Stimulated activated CD8-positive, alpha-beta memory T cell treated with anti-CD3 and anti-CD28 coated beads, Interleukin-15, amount 100 ng/mL, for 1 hour (primary cell): ENCODE measurements at places on chromosomes 12 and 14.

DNA sequence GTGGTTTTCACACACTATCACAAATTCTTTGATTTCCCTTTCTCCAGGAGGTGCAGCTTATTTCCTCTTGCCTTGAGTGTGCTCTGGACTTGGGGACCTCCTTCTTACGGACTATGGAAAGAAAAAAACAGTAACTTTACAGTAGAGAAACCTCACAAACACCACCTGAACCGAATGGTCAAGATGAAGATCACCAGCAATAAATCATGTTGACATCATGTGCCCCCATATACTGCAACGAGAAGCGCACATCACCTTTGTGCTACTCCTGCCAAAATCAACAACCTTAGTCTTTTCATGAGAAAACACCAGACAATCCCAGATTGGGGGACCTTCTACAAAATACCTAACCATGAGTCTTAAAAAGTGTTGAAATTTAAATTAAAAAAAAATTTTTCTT lies 13.3 kb upstream of the NYNRIN start:
- DNase-seq, result no peak

- no peak for DNase-seq
These were observed 14.0 kb upstream of the DPF3 start for GRCh38 chr14:72907886-72908285.

DNA sequence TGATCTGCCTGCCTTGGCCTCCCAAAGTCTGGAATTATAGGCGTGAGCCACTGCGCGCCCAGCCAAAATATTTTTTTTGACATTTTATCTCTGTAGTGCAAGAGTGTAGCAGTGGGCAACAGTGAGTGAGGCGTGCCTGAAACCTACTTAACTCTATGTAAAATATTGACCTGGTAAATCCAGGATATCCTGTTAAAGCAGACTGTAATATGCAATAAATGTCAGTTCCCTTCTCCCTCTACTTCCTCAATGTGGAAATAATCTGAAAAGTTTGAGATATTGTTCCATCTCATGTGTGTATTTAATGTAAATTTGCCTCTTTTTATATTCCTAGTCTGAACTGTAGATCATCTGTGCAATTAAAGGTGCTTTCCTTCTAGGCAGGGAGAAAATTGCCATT lies 9.5 kb upstream of the CDK17 start:
- no peak for DNase-seq

DNA sequence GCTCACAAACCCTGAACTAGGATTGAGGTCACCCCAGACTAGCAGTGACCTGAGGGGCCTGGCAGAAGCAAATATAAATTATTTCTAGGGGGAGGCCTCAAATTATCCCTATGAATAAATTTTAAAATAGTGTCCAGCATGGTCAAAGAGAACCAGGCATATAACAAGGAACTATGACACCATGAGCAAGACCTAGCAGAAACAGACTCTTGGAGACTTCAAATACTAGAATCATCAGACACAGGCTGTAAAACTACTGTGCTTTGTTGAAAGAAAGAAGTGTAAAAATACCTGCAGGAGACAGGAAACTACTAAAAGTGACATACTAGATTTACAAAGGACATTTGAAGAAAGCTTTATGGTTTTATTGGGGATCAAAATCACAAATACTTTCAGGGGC lies 3.2 kb upstream of the BCL7A start:
- DNase-seq, result no peak

DNA sequence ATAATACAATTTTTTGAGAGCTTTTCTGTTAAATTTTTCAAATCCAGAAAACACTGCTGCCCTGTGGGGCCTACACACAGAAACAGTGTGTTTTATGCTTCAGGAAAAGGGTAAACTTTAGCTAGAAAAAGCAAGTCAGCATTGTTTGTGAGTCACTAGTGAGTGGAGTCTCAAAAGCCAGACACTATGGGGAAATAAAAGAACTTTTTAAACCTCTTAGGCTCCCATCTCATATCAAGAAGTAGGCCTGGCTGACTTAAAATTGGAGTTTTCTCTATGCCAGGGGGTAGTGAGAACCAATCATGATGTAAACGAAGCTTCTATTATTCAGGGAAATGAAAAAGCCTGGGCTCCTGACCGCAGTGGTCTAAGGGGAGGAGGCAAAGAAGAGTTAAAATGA lies 12.6 kb downstream of the GPR65 start:
- DNase-seq, result no peak

GRCh38 chr12:98745578-98746391 lies 100.7 kb downstream of the APAF1 start:
- no peak for DNase-seq

- no peak for DNase-seq
These were observed 33.7 kb upstream of the PYGL start for GRCh38 chr14:50977863-50978528.

DNA sequence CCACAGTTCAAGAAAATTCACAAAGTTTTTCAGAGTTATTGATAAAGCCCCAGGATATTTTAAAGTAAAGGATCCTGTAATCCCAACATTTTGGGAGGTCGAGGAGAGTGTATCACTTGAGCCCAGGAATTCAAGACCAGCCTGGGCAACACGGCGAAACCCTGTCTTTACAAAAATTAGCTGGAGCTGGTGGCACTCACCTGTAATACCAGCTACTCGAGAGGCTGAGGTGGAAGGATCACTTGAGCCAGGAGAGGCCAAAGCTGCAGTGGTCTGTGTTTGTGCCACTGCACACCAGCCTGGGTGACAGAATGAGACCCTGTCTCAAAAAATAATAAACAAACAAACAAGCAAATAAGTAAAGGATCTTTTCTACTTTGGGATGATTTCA lies 39.5 kb upstream of the LRRK2 start:
- DNase-seq, result no peak

DNA sequence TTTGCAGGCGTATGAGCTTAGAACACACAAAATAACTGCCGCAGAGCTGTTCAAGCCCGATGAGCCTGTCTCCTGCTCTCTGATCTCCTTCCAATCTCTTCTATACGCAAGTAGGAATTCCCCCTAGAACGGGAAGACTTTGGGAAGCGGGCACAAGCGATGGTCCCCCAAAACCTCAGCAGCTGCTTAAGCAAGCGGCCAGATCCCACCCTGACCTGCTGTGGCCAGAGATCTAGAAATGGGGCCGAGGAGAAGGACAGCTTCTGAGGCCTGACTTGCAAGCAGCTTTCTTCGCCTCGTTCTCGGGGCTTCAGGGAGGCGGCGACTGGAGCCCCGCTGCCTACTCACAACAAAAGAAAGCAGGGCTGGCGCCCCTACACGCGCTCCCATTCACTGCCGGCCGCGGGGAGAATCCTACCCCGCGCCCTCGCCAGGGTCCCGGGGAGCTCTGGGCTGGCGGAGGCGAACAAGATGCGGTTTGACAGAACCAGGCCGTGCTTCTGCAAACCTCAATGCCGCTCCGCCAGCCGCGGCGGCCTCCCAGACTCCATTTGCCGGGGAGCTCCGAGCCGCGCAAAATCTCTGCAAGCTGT lies 922 bp downstream of the TBX5 start:
- DNase-seq, result no peak

DNA sequence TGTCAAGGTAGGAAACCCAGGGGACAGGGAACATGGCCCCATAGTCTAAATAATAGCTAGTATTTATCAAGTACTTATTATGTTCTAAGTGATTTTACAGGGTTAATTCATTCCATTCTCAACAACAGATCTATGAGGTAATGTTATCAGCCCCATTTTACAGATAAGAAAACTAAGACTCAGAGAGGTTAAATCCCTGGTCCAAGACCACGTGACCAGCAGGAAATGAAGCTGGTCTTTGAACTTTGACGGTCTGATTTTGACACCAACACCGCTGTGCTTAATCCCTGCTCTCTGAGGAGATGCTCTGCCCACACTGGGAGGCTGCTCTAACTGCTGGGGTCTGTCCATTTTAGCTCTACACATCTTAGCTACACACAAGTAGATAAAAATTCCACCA lies 253.5 kb downstream of the SPTSSA start:
- DNase-seq, result no peak

DNA sequence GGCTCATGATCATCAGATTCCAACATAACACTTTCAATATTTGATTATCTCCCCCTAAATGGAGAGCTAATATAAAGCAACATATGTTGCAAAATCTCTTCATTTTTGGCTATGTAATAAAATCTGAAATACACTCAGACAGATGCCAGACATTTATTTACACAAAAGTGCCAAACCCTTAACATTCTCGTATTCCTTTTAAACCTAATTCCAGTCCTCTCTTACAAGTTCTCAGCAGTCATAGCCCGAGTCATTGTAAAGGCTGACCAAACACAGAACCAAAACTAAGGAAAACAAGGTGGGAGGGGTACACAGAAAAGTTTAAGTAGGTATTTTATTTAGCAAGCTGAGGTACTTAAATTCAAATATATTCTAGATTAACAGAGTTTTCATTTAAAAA lies 81.4 kb downstream of the LRP6 start:
- no peak for DNase-seq

- no peak for DNase-seq
These were observed 109.4 kb upstream of the HIF1A start for GRCh38 chr14:61585598-61586543.

DNA sequence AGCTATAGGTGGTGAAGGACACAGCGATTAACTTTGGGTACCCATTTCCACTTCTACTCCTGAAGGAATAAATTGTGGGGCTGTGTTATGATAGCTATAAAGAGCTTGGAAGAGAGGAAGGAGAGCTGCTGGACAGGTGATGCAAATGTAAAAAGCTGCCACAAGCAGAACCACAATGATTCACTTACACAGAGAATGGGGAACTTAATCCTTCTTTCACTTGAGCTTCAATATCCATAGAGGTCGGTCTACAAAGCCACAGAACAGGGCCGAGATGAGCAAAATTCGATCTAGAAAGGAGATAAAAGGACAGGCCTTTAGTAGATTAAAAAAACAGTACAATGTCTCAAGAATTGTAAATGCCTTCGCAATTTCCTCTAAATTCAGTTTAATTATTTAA lies 831.1 kb downstream of the LRFN5 start:
- DNase-seq, result no peak

DNA sequence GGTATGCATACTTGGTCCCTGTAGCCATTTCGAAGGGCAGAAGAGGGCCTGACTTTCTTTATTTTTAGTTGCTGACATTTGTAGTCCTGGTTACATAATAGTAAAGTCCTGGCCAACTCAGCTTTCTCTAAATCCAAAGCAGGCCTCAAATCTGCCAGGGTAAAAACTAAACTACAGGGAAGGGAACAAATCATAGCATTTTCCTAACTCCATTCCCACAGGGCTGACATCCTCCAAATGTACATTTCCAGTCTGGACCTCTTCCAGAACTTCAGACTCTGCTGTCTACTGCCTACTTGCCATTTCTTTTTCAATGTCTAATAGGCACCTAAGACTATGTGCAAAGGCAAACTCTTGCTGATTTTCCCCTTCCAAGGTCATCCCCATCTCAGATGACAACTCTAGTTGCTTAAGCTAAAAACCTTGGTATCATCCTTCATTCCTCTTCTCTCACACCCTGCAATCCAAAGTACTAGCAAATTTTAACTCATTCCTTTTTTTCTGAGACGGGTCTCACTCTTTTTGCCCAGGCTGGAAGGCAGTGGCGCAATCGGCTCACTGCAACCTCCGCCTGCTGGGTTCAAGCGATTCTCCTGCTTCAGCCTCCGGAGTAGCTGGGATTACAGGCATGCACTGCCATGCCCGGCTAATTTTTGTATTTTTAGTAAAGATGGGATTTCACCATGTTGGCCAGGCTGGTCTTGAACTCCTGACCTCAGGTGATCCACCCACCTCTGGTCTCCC lies 2.0 kb downstream of the DDIT3 start:
- no peak for DNase-seq
